ENCODE measurements at places on chromosomes 6 and 20.
A peak's percentile ranks its signal among the peaks of the same experiment; 100 is the strongest.

- DNase-seq = no peak
Measured at GRCh38 chr6:45590696-45591184, 213.0 kb upstream of the SUPT3H start.

DNA sequence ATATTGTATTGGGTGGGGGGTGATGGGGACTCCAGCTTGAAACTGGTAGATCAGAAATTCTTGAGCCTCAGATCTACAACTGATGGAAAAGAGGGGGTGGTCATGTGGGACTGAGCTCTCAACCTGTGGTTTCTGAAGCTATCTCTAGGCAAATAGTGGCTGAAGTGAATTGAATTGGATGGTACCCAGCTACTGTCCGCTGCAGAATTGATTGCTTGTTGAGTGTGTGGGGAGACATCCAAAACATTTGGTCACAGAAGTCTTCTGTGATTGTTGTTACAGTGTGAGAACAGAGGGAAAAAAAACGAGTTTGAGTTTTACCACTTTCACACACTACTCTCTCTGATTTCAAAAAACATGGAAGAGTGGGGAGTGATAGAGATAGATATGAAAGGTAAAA, 14.8 kb downstream of the CDS2 start:
- DNase-seq = peak; percentile 71

GRCh38 chr6:4575714-4576113, 200.5 kb upstream of the CDYL start:
- no peak for DNase-seq

DNA sequence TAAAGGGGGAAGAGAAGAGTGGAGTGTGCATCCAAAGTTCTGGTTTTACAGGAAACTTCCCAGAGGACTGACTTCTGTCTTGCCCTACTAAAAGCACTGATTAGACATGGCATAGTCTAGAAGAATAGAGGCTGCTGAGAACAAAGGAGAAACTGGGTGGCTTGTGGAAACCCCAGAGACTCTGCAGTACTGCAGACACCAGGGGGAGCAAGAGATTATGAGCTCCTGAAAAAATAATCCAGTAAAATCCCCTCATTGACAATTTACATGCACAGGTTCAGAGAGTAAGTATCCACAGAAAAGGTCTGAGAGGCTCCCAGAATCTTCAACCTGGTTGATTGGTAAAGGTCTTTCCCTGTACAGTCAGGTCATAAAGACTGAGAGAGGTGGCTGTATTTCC, 48.7 kb upstream of the CLVS2 start:
- DNase-seq = peak; percentile 8

DNA sequence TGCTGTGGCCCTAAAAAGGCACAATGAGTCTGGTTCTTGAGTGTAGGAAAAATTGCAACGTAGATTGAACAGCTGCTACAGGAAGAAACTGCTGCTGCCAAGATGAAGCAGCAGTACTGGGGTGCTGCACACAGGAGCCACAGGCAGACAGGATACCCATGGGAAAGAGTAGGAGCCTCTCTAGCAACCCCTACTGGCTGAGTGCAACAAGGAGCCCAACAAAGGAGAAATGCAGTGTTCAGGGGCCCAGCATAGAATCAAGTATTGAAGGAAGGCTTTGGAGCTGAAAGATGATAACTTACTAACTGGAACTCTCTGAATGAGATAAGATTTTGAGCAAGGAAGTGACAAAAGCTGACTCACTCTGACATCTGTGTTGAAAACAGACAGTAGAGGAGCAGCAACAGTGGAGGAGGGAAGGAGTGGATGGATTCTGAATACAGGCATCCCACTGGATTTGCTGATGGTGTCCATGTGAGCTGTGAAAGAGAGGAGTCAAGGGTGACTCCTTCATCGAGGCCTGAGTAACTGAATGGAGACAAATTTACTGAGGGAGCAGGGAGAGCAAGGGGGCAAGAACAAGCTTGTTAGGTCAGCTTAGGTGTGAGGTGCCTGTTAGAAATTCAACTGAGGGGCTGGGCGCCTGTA, 534.7 kb upstream of the JARID2 start:
- no peak for DNase-seq

DNA sequence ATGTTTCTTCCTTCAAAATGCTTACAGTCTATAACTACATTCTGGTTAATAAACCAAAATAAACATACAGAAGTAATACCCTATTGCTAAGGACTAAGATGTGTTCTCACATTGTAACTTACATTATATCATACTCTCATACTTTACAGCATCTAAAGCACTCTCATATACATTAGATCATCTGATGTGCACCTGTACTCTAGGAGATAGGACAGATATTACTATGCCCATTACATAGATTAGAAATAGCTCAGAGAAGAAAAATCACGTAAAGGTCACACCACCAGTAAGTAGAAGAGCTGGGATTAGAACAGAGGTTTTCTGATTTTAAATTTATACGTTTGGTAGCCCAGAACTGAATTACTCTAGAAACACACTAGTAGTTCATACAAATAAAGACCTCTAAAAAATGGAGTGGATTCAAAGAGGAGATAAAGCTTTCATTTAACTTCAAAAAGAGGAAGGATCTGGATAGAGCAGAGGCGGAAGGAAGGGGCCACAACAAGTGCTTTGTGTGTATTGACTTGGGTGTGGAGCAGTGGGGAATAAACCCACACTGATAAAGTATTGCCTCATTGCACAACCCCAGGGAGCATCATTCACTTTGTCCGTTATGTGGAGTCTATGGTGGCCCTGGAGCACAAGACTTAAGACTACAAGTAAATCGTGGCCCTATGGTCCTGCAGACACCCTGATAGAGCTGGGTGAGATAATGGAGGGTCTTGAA, 30.9 kb downstream of the SLC2A12 start:
- no peak for DNase-seq

GRCh38 chr6:125924169-125924568, 32.4 kb upstream of the HINT3 start:
- no peak for DNase-seq

GRCh38 chr6:133594652-133595110, 294.2 kb upstream of the TCF21 start:
- no peak for DNase-seq

DNA sequence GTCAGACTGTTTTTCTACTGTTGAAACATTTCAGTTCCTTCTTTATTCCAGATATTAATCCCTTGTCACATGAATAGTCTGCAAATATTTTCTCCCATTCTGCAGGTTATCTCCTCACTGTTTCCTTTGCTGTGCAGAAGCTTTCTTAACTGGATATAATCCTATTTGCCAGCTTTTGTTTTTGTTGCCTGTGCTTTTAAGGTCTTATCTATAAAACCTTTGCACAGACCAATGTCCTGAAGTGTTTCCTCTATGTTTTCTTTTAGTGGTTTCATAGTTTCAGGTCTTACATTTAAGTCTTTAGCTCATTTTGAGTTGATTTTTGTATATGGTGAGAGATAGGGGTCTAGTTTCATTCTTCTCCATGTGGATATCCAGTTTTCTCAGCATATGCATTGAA, 19.2 kb downstream of the NCOA6 start:
- no peak for DNase-seq

DNA sequence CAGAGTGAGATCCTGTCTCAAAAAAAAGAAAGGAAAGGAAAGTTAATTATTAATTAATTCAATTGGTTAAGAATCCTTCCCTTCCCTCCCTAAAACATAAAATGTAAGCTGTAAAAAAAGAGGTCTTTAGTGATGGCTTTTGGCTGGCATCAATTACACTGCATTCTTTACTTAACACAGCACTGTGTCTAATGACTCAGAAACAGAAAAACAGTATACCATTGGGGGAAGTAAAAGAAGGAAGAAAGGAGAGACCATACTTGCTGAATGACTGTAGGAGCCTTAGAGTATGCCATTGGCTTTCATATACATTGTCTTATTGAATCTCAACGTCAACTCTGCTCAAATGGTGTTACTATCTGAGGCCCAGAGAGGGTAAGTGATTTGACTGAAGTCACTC, 18.3 kb upstream of the CITED2 start:
- no peak for DNase-seq

- no peak for DNase-seq
Measured at GRCh38 chr6:44333942-44334341, 8.5 kb upstream of the SPATS1 start.

GRCh38 chr20:63703976-63704748, 3.6 kb downstream of the ARFRP1 start:
- no peak for DNase-seq

DNA sequence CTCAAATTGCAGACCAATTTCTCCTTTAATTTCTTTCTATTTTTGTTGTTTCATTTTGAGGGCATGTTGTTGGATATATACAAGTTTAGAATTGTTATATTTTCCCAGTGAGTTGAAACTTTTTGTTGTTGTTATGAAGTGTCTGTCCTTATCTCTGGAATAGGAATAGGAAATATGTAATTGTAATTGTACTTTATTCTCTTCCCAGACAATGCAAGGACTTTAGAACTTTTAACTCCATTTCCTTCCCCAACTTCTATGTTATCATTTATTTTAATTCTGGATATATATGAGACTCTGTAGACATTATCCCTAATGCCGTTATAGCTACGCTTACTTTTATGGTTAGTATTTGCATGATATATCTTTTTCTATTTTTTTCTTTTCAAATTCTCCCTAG, 12.4 kb downstream of the SERPINB1 start:
- DNase-seq = no peak

- no peak for DNase-seq
Measured at GRCh38 chr6:34731393-34732060, 25.8 kb upstream of the SNRPC start.

All from midbrain (tissue), 1 donor.